Dermis blood vessel endothelial cell (primary cell): ENCODE measurements at places on chromosomes 5 and 9.
A peak's percentile ranks its signal among the peaks of the same experiment; 100 is the strongest.

GRCh38 chr9:79660615-79661014 lies 88.8 kb downstream of the TLE4 start:
- DNase-seq = no peak

- no peak for DNase-seq
These were observed 86.2 kb upstream of the CDH9 start for GRCh38 chr5:27124590-27124989.

- DNase-seq = no peak
These were observed 2.9 kb upstream of the NDST1 start for GRCh38 chr5:150505041-150505511.

GRCh38 chr9:71663216-71663615 lies 105.1 kb downstream of the CEMIP2 start:
- DNase-seq = peak; percentile 19

GRCh38 chr5:157549954-157550549 lies 25.5 kb downstream of the ADAM19 start:
- DNase-seq = no peak

DNA sequence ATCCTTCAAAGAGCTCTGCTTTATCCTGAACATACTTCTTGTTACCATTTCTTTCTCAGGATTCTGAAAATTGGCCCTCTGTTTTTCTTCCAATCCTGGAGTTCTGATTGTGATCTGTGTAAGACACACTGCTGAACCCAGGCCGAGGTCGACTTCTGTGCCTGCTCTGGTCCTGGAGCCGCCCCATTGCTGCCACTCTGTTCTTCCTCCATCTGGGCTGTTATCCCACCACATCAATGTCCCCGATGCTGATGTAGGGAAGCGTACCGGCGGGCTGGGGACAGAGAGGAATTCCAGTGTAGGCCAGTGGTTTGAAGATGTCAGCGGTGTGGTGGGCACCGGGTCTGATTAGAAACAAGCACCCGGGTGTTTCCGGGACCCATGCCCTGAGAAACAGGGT lies 102.5 kb downstream of the LIFR start:
- DNase-seq = no peak

DNA sequence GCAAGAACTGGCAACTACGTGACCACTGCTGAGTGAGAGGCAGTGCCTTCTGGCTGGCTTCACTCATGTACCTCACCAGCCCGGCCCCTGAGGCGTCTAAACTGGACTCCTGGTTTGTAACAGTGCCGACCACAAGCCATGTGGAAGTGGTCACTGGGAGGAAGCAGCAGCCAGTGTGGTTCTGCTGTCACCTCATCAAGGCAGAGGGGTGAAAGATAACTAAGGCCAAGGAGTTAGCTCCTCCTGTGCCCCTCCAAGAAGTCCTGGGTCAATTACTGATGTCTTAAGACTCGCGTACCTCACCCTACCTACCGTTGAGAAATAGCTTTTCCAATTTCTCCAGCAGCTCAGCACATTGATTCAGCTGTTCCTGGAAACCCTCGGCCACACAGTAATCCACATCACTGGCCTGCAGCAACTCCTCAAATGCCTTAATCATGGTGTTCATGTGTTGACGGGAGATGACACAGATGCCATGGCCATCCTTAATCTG lies 142.9 kb downstream of the CDK5RAP2 start:
- no peak for DNase-seq

GRCh38 chr9:94801234-94801633 lies 74.7 kb downstream of the AOPEP start:
- DNase-seq = peak; percentile 20

- no peak for DNase-seq
These were observed 95.0 kb upstream of the EPB41L4A start for GRCh38 chr5:112514111-112514510.

DNA sequence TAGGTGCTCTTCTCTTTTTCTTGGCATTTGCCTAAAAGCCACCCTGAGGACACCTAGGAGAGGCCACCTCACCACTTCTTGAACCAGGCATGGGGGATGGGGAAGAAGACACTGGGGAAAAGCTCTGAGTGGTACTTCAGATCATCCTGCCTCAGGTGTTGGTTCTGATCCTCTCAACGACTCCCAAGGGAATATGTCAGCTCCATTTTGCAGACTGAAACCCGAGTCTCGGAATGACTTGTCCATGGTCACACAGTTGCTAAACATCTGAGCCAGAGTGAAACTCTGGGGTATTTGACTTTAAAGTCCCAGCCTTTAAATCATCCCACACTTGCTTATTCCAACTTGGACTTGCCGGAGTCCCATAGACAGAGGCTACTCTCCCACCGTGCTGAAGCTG lies 120.6 kb upstream of the GABRP start:
- DNase-seq = no peak

- DNase-seq = no peak
These were observed 75.6 kb upstream of the SLC44A1 start for GRCh38 chr9:105168870-105169319.

DNA sequence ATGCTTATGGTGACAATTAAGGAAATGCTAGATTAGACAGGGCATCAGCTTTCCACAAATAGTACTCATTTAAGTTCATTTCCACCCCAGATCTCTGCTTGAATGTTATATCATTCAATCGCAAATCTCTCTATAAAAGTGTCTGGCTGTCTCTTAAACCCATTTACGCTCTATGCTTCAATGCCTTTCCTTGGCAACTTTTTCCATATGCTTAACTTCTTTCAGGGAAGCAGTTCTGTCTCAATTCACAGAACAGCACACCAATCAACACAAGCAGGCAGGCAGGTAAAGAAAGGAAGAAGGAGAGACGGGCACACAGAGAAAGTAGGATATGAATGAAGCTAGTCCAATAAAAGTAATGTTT lies 243.1 kb downstream of the DENND1A start:
- DNase-seq = no peak

GRCh38 chr9:116191576-116192415 lies 38.2 kb downstream of the PAPPA start:
- DNase-seq = no peak
